ENCODE measurements at places on chromosomes 4 and X.

- DNase-seq: no peak
These were observed 225.2 kb upstream of the PABPC4L start for GRCh38 chr4:134426821-134427220.

DNA sequence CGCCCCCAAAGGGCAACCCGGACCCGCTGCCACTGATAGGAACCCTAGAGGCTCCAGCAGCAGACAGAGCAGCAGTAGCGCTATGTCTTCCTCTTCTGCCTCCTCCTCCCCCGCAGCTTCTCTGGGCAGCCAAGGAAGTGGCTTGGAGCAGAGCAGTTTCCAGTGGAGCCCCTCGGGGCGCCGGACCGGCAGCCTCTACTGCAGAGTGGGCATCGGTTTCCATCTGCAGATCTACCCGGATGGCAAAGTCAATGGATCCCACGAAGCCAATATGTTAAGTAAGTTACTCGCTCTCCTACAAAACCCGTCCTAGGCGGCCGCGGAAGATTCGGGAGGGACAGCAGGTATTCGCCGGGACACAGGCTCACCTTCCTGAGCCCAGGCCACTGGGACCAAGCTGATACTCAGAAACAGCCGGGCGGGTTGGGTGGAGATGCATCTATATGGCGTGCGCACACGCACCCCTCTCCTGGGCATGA lies 477 bp downstream of the FGF5 start:
- no peak for DNase-seq

DNA sequence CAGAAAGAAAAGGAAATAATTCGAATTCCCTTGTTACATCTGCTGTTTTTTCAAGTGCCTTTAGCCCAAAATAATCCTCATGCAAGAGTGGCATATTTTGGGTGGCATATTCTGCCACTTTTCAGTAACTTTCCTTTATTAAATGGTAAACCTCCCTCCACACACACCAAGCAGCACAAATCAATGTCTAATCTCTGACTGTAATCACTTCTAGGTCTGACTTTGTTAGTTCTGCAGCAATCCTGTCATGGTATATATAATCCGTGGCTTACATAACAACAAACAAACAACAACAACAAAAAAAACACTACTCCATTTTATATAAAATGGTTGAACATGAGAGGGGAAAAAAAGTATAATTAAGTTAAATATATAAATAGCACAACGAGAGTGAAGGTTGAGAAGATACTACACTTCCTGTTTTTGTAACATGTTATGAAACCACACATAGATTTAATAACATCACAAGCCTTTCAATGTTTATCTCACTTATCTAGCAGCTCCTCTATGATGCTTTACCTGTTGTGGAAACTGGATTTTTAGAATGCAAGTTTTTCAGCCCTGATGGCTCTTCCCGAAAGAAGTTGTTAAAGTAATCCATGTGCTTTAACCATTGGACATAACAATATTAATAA lies 715.4 kb downstream of the GRXCR1 start:
- DNase-seq: no peak

DNA sequence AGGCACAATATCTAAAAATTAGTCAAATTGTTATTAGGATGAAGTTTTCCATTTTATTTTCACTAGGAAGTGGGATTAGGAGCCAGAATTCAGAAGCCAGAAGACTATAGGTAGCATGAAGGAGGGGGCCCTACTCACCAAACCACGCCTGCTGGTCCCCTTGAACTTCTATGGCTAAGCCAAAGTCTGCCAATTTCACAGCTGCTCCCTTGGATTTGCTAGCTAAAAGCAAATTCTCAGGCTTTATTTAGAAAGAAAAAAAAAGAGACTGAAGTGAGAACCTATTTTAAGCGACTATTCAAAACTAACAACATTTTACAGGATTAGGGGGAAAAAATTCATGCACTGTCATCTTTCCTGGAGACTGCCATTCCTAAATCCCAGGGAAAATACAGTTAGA lies 224.3 kb downstream of the CAMK2D start:
- DNase-seq: no peak

DNA sequence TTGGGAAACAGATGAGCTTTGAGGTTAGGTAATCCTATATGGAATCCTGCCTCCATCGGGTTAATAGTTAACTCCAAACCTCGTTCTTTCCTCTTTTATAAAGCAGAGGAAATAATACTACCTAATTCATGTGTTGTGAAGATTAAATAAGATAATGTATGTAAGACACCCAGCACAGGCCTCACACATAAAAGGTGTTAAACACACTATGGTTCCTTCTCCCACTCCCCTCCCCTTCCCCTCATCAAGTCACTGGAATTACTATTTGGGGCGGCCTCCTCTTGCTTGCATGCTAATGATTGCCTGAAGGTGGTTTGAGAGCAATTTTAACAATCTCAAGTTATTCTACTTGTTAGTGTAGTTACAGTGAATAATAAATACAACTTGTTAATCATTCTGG lies 404.4 kb upstream of the RASGEF1B start:
- no peak for DNase-seq

GRCh38 chrX:5959286-5959685 lies 269.4 kb downstream of the NLGN4X start:
- no peak for DNase-seq
